Activated CD4-positive, alpha-beta T cell treated with anti-CD3 and anti-CD28 coated beads, Interleukin-2, amount 50 U/mL, for 24 hours (primary cell): ENCODE measurements at places on chromosomes 16 and 17.

DNA sequence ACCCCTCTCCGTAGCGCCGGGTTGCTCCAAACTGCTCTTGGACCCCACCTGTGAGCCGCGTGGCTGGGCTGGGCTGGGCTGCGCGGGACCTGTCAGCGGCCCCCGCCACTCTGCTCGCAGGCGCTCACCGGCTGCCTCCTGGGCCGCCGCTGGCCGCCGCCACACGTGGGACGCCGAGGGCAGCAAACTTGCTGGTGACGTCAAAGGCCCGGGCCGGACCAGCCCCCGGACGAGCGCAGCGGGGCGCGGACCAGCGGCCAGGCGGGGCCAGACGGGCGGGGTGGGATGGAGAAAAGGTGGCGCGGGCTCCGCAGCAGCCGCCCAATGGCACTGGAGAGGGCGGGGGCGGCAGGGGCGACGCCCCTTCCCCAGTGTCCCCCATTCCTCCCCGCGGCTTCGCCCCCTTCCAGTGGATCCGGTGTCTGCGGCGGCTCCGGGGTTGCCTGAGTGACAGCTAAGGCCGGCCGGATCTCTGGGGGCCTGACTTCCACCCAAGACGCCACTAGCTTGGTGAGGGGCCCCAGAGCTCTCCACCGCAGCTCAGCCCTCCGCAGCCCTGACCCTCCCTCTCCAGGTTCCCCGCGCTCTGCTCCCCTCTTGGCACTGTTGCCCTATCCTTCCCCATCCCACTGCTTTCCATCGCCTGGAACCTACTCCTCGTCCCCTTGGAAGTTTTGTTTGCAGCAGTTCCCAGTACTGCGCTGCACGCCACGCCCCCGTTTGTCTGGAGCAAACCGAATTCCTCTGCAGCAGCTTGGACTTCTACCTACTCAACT, at the start of gene HS3ST3A1:
HS3ST3A1 (minus strand) TSS at position 154 of the 776 bp plus-strand sequence. CDS start 800 bp downstream, outside the sequence.
- no peak for DNase-seq

- DNase-seq = no peak
Observed at GRCh38 chr16:70788668-70789594, 12.0 kb downstream of the VAC14 start.

- no peak for DNase-seq
Observed at GRCh38 chr17:38421171-38421841, 7.0 kb upstream of the ARHGAP23 start.

DNA sequence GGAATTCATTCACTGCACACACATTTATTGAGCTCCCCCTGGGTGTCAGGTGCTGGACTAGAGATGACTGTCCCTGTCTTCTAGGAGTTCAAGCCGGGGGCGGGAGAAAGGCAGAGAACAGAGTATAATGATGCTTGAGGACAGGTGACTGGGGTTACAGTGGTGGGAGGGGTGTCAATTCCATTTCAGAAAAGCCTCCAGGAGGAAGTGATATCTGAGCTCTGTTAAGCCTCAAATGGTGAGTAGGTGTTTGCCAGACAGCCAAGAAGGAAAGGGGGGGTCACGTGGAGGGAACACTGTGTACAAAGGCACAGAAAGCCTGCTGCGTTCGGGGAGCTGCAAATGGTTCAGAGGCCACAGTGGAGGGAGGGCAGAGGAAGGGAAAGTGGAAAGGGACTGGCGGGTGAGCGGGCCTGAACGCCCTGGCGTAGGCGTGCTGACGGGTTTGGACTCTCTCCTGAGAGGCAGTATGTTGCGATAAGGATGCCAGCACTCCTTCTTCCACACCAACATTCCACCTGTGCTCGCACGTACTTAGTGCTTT, 9.7 kb upstream of the NXPH3 start:
- no peak for DNase-seq

DNA sequence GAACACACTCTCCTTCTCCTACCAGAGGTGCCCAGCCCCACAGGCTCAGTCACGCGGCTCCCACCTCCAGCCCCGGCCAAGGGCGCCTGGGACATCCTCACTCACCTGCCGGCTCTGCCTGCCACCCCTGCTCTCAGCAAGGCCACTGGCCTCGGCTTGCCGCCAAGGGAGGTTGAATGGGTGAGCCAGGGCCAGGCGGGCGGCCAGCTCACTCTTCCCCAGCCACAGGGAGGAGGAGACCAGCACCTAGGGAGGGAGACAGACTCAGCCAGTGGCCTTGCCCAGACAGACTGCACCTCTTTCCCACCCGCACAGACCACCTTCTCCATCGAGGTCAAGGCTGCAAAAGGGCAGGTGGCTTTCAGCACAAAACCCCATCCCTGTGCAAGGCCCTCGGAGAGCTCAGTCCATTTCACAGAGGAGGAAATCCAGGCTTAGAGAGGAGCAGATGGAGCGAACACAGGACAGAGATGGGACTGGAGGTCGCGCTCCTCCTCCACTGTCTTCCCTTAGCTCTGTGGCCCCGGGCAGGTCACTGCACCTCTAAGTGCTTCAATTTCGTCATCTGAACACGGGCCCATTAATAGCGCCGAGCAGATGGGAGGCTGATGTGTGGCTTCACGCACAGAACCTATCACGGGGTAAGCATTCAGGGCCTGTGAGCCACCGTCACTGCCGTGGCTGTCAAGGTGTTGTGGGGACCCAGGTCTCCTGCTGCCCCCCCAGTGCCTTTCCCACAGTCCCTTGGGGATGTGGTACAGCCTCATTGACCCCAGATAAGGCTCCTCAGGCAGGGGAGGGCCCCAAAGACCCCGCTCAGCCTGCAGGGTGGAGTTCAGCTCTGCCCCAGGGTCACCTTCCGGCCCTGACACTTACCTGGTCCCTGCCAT, 56.1 kb downstream of the RMI2 start:
- DNase-seq = no peak

GRCh38 chr17:46212634-46213435, 19.6 kb upstream of the KANSL1 start:
- DNase-seq = peak; percentile 59

DNA sequence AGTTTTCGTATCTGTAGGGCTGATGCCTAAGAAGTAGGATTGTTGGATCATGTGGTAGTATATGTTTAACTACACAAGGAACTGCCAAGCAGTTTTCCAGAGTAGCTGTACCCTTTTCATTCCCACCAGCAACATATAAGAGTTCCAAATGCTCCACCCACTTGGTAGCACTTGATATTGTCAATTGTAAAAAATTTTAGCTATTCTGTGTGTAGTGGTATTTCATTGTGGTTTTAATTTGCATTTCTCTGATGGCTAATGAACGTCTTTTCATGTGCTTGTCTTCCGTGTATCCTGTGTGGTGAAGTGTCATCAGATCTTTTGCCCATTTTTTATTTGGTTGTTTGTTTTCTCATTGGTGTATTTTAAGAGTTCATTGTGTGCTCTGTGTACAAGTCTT, 69.7 kb downstream of the TANC2 start:
- no peak for DNase-seq

- DNase-seq = no peak
Observed at GRCh38 chr16:83948914-83949723, 3.9 kb upstream of the OSGIN1 start.

DNA sequence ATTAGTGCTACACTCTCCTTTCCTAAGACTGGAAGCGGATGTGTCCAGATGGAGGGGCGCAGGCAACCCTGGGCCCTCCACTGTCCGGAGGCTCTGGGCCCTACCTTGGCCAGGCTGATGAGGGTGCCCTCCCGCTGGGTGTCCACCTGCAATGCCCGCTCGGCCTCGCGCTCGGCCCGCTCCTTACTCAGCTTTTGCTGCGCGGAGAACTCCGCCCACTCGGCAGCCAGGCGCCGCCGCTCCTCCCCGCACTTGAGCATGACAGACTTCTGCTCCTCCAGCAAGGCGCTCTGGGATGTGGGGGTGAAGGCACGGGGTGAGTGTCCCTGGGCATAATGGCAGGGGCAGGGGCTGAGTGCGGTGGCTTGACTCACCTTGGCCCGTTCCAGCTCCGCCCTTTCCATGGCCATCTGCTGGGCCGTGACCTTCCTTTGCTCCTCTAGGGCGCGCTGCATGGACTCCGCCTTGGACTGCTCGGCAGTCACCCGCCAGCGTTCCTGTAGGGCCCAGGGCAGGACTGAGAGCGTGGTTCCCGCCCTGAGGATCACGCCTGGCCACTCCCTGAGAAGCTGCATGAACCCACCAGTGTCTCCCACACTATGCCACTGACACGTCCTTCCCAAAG, 10.1 kb upstream of the MRPL38 start:
- DNase-seq = no peak

DNA sequence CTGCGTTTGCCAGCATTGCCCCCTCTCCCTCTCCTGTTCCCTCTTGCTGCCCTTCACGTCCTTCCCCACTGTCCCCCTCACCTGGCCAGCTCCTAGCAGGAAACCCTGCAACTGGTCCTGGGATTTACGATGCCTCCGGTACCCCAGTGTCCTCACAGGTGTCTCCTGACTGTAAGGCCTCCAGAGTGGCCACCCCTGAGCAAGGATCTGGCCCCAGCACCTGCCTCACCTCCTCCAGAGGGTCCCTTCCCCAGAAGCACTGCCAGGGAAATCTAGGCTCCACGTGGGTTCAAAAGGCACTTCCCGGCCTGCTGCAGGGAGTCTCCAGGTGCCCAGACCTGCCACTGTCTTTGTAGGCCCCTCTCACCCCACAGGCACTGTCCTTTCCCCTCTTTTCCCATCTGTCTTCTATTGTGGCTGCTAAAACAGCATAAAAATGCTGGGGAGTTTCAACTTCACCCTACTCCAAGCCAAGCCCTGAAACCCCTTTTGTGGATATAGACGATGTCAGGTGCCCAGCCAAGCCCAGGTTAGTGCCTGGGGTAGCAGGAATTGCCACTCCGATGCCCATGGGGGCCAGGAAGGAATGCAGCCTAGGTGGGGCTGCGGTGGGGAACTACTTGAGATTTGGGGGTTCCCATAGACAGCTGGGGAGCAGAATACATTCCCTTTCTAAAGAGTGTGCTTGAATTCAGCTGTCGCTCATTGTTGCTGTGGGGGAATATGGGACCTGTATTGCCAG, 25.7 kb downstream of the RAB11FIP4 start:
- DNase-seq = no peak

DNA sequence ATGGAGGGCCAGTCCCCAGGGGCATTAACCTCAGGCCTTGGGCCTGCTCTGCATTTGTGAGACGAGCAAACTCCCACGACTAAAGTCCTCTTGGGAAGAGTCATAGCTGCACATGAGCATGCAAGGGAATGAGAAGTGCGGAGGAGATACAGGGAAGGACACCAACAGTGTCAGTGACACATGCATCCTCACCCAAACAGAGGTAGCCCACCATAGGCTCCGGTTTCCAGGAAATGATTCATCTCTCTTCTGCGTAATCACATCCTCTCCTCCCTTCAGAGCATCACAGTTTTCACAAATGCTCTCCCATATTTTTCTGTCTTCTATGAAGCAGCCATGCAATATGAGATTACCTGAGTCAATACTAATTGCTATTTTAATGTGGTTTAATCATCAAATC, 725.7 kb upstream of the GOT2 start:
- no peak for DNase-seq

GRCh38 chr16:56856876-56857447, 8.0 kb upstream of the SLC12A3 start:
- DNase-seq = no peak

DNA sequence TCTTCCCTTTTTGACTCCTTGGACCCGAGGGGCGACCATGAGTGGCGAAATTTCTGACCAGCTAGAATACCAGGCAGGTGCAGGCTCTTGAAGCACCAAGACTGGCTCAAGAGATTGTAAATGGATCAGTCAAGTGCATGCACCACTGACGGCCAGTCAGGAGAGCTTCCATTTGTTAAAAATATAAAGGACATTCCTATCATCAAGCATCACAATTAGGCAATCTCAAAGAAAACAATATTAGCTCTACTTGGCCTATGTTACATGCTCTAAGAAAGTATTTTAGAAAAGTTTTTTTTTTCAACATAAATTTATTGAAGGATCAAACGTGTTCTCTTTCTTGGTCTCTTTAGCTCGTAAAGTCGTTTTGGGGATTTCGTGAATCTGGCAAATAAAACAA, 1.5 kb upstream of the PRKCA start:
- no peak for DNase-seq

DNA sequence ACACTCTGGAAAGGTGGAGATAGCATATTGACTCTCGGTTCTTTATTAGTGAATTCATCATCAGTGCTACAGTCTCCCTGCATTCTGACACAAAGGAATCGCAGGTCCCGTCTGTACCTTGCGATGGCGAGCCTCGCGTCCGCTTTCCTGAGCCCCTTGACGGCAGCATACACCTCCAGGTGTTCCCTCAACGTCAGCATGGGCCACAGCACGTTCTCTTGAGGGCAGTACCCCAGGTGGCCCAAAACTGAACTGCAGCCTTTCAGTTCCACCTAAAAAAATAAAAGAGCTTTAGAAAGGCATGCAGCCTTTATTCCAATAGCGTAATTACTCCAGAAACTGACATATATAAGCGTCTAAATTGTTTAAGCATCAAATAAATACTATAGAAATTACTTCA, 24.2 kb upstream of the ABCA9 start:
- no peak for DNase-seq
